Brain (organoid and tissue), 16 donors: ENCODE measurements at places on chromosomes 12 and 14.

- no peak for DNase-seq
Measured at GRCh38 chr12:11158885-11159444, 12.0 kb upstream of the SMIM10L1 start.

- peak; percentile 58 for DNase-seq
Measured at GRCh38 chr14:76138758-76139723, 12.7 kb upstream of the GPATCH2L start.

DNA sequence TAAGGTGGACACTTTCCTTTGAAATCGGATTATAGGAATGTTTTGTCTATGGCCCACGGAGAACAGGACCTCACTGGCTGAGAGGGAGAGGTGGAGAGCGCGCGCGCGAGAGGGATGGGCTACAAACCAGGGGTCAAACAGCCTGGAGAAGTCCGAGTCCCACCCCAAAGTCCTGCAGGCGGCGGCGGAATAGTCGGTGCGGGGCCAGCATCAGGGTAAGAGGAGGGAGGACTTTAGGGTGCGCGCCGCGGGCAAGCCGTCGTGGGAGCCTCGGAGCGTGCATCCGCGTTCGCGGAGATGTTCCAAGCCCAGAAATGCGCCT is 3.3 kb upstream of the HOXC8 start:
- DNase-seq = no peak

GRCh38 chr12:601976-602699 is 61.1 kb downstream of the NINJ2 start:
- DNase-seq = no peak

DNA sequence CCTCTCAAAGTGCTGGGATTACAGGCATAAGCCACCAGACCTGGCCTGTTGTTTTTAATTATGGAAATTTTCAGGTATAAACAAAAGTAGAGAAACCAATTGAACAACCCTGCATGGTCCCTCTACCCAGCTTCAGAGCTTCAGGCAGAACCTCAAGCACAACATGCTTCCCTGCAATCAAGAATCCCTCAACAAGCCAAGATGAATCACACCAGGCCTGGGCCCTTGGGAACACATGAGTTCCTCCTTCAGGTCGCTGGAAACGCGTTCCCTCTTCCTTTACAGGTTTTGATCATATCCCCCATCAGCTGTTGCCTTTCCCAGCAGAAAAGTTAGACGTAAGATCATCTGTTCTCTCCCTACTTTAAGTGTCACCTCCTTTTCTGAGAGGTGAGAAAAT is 20.5 kb upstream of the CORO1C start:
- peak; percentile 3 for DNase-seq

DNA sequence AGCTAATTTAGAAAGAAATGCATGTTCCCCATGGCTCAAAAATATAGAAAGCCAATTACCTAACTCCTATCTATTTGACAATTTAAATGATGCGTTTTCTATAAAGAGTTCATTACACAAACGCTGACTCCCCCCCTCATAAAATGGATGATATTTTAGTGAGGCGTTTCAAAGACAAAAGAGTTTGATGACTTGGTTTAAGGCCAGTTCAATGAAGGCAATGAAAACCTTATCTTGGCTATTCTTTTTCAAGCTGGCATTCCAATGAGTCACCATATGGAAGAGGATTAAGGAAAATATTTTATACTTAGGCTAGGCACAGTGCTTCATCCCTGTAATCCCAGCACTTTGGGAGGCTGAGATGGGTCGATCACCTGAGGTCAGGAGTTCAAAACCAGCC is 62.7 kb downstream of the HMGA2 start:
- no peak for DNase-seq

GRCh38 chr12:18074001-18074400 is 16.0 kb downstream of the RERGL start:
- DNase-seq = no peak

- no peak for DNase-seq
Measured at GRCh38 chr14:96581902-96582301, 79.7 kb downstream of the PAPOLA start.

DNA sequence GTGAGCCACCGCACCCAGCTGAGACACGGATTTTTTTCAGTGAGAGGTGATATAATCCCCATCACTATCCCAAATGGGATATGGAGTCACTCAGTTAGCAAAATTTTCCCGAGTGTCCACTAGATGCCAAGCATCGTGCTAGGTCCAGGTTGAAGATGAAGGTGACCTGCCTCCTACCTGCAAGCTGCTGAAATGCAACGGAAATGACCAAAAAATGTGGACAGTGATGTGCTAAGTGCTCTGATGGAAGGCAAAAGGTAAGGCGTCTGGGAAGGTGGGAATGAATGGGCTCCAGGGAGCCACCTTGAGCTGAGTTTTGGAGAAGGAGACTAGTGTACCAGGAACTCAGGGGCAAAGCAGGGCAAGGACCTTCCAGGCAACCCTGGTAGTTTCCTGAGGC is 64.6 kb downstream of the CALM1 start:
- DNase-seq = no peak

GRCh38 chr12:26717757-26718156 is 115.2 kb downstream of the ITPR2 start:
- no peak for DNase-seq

GRCh38 chr12:14845350-14845750 is 2.0 kb upstream of the ART4 start:
- peak; percentile 64 for DNase-seq

DNA sequence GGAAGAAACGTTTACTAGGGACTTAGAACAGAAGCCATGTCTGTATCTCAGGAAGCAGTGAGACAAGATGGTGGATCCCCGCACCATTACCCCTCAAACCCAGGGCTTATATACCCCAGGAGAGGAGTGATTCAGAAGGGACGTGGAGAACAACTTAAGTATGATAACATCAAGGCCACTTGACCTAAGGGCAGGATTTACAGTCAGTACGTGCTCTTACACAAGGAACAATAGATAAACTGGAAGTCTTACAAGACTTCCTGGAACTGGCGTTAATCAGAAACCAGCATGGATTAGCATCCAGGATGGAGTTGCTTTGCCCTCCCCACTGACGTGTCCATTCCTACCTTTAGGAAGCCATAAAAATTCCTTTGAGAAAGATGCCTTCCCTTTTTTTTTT is 8.6 kb upstream of the ETFBKMT start:
- DNase-seq = no peak
